ENCODE measurements at places on chromosomes 1 and 21.
A peak's percentile ranks its signal among the peaks of the same experiment; 100 is the strongest.

- DNase-seq = peak; percentile 15
Observed at GRCh38 chr1:239262538-239262937, 123.8 kb upstream of the CHRM3 start.

GRCh38 chr1:47808612-47809011, 188.6 kb downstream of the TRABD2B start:
- DNase-seq = no peak

DNA sequence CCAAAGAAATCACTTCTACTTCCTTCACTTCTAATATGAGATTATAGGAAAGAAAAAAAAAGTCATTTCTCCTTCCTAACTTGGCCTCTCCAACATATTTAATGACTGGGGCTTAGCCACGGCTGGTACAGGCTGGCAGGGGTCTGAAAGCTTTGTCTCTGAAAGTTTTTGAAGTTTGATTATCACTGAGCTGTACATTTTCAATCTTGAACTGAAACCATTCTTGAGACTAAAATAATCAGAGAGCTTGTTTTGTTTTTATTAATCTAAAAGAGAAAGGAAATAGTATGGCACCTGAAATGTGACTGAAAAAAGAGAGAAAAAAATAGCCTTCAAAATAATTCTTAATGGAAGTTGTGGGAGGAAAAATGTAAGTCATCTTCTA, 3.8 kb upstream of the KRTAP19-8 start:
- DNase-seq = no peak

DNA sequence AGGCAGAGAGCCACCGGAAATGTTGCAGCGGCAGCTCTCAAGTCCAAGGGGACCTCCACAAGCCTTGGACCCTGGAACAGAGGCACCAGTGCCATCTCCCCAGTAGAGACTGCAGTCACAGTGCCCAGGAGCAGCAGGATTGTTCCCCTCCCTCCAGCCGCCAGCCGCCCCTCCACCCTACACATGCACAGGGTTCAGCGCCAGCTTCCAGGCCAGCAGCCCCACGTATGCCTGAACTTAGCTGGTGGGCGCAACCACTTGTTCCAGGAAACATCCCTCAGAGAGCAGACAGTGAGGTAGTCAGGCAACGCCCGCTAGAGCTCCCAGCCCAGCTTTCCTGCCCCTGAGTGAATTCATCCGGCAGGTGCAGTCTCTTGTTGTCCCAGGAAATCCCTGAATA, 1098.1 kb upstream of the NCAM2 start:
- no peak for DNase-seq

GRCh38 chr1:50667710-50668356, 244.6 kb upstream of the DMRTA2 start:
- DNase-seq = no peak

DNA sequence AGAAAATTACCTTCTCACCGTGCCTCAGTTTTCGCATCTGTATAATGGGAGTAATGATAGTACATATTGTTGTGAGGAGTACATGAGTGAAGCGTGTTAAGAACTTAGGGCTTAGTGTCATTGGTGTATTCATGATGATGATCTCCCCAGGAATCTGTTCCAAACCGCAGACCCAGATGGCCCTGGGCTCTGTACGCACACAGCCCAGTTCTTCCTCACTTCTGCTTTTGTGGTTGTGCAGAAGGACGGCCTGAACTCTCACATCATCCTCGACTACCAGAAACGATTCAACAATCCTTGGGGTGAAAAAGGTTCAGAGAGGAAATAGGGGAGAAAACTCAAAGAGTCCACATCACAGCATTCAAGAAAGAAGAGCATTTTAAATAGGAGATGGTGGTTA, 323.0 kb downstream of the CAMTA1 start:
- DNase-seq = no peak

DNA sequence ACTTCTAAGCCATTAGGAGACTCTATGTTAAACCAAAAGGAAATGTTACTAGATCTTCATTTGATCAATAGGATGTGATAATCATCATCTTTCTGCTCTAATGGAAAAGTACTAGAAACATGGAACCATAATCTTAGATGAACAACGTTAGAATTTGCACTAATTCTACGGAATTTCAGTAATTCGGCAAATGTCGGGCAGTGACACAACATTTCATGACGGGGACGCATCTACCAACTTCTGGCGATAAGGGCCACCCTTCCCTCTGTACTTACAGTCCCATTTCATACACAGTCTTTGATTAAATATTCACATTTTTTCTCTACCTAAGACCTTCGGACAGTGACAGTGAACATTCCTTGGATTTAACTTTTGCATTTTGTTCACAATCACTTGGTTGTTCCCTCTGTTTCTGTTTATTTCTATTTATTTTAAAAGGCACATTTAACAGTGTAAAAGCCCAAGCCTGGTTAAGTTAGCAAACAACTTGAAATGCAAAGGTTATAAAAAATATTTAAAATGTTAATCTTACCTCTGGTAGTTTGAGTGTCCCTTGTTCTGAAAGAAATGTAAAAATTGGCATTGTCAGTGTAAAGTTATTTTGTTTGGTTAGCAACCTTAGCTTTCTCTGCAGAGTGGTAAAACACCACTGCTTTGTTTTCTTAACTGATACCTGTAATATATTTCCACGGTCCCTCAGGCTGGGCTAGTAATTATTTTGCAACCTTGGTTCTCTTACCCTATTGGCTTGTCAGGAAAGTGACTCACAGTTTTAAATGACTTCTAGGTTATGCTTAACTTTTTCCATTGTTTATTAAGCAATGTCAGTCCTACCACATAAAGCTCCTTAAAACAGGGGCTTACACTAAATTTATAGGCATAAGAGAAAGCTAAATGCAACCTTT, 276.9 kb downstream of the VAV3 start:
- no peak for DNase-seq

All from NCI-H510A treated with DMSO at 0.1 percent for 48 hours (cell line).